Kidney glomerular epithelial cell (primary cell): ENCODE measurements at places on chromosomes 4 and X.
A peak's percentile ranks its signal among the peaks of the same experiment; 100 is the strongest.

- peak; percentile 67 for DNase-seq
Observed at GRCh38 chrX:66635360-66635759, 3.5 kb downstream of the EDA2R start.

- no peak for DNase-seq
Observed at GRCh38 chr4:81833576-81833975, 361.9 kb upstream of the RASGEF1B start.

DNA sequence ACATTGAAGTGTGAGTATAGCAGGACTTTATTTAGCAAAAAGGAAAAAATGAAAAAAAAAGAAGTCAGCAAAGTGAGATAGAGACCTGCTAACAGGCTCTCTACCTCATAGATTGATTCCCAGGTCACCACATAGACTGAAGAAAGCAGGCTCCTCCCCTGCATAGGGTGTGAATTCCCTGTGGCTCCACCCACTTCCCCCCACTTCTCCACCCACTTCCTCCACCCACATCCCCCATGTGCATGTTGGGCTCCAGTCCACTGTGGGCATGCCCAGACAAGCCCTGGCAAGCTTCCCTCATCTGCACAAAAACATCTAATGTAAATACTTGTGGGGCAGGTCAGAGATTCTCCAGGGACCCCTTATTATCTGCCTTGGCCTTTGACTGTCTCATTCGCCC lies 97.8 kb downstream of the TMEM47 start:
- no peak for DNase-seq

DNA sequence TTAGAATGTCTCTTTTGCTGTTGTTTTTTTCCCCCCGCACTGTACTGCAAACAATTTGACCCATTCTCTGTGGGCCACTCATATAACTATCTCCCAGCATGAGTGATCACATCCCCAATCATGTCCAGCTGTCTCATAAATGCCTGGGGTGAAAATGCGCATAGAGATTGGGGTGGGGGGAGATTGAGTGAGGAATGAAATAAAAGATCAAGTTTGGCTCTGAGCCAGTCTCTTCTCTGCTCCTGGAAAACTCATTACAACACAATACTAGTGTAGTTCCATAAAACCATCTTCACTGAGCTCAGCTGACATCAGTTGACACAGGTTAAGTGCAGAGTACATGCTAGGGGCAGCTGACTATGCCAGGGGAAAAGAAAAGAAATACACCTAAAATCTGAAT lies 96.9 kb downstream of the EGF start:
- no peak for DNase-seq

DNA sequence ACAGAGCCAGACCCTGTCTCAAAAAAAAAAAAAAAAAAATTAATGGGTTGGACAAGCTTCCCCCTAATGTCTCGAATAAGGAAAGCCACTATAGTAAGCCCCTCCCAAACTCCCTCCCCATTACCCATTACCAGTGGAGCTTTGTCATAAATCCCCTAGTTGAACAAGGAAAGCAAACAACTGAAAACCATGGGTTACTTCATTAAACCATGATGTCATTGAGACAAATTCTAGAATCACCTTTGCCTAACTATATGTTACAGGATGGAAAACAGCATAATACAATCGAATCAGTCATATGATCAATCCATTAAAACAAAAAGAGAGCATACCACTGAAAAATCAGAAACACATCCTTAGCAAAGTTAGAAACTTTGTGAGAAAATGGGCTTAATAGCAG lies 8.2 kb downstream of the ARAP2 start:
- DNase-seq: no peak

GRCh38 chr4:19689511-19689910 lies 562.2 kb upstream of the SLIT2 start:
- peak; percentile 88 for DNase-seq

GRCh38 chrX:109831326-109831985 lies 98.4 kb upstream of the ACSL4 start:
- DNase-seq: no peak

DNA sequence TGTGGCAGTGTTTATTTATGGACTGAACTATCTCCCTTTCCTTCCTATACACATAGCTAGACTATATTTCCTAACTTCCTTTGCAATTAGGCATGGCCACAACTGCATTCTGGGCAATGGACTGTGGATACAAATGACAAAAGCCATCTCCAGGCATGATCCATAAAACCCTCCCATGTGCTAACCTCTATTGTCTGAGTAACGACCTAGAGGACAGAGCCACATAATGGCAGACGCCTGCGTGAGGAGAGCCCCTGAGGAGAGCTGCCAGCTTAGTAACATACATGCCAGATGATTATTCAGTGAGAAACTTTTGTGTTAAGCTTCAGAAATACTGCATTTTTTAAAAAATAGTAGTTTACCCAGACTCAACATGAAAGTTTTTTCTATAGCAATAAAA lies 142.9 kb downstream of the ADGRA3 start:
- DNase-seq: no peak

- DNase-seq: no peak
Observed at GRCh38 chr4:10577508-10578426, 106.8 kb downstream of the CLNK start.

- no peak for DNase-seq
Observed at GRCh38 chr4:89604951-89605350, 232.0 kb downstream of the SNCA start.

DNA sequence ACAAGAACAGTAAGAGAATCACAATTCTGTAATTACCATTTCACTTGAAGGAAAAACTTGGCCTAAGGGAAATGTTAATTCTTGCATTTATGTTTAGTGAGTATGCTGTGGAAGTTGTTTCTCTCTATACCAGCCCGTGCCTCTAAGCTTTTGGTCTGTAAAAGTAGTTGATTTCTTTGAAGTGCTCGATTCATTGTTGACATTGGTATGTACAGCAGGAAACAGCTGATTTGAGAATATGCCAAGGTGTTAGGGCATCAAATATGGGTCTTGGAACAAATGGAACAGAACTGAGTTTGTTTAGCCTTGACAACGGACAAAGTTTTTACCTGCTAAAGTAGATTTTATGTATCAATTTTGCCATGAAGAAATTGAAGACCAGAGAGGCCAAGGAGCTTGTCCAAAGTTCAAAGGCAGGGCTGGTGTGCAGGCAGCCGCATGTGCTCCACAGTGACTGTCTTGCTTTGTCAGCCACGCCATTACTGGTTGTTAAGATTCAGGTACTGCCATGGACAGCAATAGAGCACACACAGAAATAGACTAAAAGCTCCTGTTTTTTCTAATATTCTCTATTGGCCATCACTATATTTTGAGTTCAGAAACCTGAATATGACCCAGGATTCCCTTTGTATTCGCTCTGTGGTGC lies 75.5 kb upstream of the TLR3 start:
- DNase-seq: no peak

DNA sequence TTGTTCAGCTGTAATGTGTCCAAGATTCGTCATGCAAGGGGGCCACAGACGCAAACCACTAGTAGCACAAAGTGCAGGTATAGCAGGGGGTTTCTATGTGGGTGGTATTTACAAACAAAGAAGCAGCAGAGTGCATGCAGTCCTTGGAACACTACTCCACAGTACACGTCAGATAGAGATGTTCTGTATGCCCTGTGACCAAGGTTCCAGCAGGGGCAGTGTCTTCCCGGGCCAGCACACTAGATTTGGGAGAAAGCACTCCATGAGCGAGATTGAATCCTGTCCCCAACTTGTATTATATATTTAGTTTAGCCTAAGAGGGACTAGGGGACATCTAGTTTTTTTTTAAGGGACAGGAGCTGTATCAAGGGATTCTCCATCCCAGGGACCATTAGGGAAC lies 54.4 kb upstream of the ESX1 start:
- no peak for DNase-seq

GRCh38 chr4:1172971-1173757 lies 781 bp upstream of the SPON2 start:
- DNase-seq: peak; percentile 86

DNA sequence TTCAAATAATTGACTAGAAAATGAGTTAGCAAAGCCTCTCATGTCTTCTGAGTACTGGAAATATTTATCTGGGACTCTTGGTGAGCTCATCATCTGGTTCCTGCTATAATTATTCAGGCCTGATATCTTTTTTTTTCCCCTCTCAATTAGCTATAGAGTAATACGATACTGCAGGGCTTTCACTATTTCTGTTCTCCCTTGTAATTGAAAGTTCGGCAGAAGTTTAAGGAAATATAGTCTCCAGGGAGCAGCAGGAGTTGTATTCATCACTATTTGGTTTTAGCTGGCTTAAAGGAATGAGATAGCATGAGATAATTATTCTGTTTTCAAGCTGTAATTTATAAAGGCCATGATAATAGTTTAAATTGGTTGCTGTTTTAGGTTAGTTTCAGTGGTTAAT lies 378.6 kb upstream of the EPHA5 start:
- no peak for DNase-seq

DNA sequence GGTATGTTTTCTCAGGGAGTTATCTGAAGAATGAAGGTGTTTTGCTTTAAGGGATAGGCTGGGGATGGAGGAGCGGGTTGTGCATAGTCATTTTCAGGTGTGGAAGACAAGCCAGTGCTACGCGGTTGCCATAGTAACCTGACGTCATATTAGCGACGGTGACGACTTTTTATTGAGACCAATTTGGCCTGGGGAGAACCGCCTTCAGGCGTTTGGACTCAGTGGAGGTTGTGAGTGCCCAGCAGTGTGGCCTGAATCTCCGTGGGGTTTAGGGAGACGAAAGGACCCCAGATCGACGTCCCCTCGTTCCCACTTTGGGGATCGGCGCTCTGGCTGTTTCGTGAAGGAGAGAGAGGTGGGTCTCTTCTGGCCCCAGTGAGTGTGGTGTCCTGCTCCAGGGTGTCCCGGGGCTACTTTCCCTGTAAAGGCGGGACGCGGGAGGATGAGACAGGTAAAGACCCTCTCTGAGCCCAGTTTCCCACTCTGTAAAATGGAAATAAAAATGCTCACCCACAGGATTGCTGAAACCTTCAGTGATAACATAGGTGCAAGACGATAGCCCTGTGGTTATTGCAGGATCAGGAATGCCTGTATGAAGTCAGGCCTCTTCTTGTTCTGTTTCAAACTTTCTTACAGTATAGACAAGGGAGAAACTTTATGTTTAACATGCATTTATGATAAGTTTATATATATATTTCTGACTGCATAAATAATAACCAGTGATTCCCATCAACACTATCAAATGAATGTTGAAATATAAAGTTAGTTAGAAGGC lies 48.6 kb downstream of the GPRASP3 start:
- peak; percentile 40 for DNase-seq

DNA sequence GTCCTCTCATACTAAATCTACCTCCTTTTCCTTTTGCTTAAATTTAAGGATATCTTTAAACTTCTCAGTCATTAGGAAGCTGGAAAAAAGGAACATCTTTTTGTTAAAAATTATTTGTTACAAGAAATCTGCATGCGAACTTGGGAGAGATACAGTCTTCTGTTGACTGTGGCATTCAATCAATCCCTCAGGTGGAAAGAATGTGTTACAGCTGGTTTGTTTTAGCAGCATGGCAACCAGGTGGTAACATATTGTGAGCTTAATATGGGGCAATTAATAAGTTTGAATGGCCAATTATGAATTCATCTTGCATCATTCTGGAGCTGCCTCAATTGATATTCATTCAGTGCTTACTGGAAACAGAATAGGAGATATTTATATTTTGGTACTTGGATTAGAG lies 135.0 kb downstream of the GC start:
- no peak for DNase-seq

GRCh38 chrX:34942496-34942895 lies at the start of gene FAM47B:
FAM47B (plus strand) TSS chrX:34942796; CDS start chrX:34942832, 36 bp downstream.
- DNase-seq: no peak

- no peak for DNase-seq
Observed at GRCh38 chr4:54184581-54184980, 44.5 kb upstream of the PDGFRA start.

GRCh38 chr4:9938933-9939332 lies 82.4 kb downstream of the SLC2A9 start:
- no peak for DNase-seq

DNA sequence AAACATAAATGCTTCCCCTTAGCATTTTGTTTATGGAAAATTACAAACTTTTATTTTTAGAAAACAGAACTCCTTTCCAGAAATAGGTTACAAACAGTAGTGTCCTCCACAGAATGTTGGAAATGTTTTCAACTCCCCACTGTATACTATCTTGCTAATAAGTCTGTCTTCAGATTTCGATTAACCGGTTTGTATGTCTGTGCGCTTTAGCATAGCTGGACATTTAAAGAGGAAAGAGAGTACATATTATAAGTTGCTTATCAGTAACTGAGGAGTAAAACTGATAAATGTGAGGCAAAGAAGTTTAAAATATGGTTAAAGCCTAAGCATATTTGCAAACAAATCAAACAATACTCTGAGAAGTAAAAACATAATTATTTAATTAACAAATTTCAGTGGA lies 3.4 kb downstream of the CXCL8 start:
- DNase-seq: no peak

DNA sequence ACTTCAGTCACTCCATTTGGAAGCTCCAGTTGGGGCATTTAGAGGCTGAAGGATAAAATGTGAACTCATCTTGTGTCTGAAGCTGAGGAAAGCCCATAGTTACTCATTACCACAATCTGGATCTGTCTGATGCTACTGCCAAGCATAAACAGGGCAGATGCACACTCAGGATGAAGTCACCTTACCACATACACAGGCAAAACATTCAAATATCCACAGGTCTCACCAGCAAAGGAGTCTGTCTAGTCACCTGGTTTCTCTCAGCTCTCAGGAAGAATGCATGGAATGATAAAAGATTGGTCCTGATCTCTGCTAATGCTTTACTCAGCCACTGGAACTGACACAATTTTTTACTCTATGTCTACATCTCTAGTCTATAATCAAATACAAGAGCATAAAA lies 13.0 kb upstream of the ODAPH start:
- peak; percentile 100 for DNase-seq

GRCh38 chr4:188822698-188823097 lies 683.5 kb downstream of the TRIML1 start:
- DNase-seq: no peak

- no peak for DNase-seq
Observed at GRCh38 chrX:11196476-11196875, 85.3 kb downstream of the HCCS start.

GRCh38 chrX:17662391-17662790 lies 74.9 kb upstream of the SCML1 start:
- no peak for DNase-seq

DNA sequence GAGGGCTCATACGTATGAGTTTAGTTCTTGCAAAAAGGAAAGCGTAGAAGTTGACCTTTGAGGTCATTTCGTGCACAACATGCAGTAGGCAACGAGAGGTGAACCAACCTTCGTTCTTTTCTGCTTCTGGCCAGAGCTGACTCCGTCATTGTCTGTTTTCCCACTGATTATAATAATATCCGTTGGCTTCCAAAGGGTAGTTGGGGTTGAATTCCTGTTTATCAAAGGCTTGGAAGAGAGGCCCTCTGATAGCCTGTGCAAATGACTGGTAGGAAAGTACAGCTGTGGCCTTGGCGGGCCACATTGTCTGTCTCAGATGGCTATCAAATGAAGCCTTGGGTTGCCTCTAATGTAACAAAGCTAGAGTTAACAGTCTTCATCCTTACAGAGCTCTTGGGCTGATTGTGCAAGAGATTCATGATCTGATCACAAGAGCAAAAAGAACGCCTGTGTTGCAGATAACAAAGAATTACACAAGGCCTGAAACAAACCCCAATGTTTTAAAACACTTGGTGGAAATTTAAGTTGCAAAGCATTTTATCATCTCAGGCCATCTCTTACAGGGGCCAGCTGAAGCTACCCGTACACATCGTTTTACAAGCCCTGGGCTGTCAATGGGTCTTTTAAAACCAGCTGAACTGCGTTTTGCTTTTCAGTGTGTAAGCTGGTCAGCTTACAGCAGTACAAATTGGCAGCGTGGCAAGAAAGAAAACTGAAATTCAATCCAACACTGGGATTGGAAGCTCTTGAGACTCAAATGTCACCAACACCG lies 46.1 kb upstream of the FAM9C start:
- DNase-seq: no peak
